ENCODE measurements at places on chromosomes 11 and 22. TPM values are rescaled to one million over a fixed set of nuclear protein-coding genes. Genes with fewer than 3 reads are reported as not detected.
A peak's percentile ranks its signal among the peaks of the same experiment; 100 is the strongest.

BIK gene
- total RNA-seq, result 8.6 TPM

- no peak for DNase-seq
Measured at GRCh38 chr11:69367211-69367964, 73.4 kb downstream of the MYEOV start.

DNA sequence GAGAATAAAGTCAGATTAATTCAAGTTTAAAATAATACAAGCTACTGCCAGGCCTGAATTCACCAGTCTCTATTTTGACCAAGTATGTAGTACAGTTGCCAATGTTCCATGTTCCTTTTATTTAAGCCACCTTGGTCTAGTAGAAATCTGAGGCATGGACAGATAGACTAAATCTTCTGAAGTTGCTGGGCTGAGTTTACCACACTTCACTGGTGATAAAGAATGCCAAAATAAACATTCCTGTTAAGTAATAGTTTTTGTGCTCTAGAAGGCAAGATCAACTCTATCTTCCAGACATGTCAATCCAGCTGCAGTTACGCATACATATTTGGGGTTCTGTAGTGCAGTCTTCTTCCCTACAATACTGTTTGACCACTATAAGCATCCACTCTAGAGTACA, 83.9 kb upstream of the C11orf87 start:
- no peak for DNase-seq

DNA sequence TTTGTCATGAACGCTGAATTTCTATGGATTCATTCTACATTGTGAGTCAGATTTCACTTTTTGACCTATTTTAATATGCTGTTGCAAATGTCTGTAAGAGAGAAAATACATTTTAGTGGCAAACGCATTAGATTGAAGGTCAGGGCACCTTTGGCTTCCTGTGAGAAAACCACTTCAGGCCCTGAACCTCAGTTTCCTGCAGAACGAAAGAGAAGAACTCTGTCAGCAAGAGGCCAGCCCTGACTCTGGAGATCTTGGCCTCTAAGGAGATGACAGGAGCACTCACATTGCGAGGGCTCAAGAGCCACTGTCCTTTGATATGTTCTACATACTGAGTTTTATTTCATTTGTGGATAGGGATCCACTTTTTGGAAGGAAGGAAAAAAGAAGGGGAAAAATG, 83.6 kb downstream of the KCNJ1 start:
- DNase-seq, result no peak

DNA sequence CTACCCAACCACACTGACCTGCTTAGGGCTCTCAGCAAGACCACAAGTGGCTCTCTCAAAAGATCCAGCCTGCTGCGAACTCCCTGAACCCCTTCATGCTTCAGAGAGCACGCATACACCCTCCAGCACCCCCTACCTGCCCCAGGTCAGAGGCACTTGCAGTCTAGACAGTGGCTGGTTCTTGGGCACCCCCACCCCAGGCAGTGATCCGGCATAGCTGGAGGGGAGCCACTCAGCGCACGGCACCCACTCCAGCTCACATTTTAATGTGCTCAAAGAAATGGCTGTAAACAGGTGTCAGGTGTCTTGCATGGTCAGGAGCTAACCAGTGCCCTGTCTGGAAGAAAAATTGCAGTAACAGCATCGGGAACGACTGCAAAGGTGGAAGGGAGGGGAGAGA, 140.8 kb downstream of the PKNOX2 start:
- no peak for DNase-seq

DNA sequence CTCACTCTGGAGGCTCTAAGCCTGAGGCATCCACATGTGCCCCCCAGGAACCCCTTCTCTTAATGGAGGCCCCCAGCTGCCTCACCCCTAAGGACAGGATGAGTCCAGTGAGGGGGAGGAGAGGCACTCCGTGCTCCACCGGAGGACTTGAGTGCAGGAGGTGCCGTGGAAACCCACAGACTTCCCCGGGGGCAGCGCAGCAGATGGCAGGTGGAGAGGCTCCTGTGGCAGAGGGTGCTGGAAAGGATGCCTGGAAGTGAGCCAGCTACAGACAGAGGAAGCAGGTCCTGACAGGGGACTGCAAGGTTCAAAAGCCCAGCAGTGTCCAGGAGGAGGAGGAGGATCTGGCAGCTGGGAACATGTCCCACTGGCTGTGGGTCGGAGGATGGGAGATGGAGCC, 1384.0 kb downstream of the TBC1D22A start:
- no peak for DNase-seq

GRCh38 chr11:105701098-105701497, 91.2 kb downstream of the GRIA4 start:
- no peak for DNase-seq

DNA sequence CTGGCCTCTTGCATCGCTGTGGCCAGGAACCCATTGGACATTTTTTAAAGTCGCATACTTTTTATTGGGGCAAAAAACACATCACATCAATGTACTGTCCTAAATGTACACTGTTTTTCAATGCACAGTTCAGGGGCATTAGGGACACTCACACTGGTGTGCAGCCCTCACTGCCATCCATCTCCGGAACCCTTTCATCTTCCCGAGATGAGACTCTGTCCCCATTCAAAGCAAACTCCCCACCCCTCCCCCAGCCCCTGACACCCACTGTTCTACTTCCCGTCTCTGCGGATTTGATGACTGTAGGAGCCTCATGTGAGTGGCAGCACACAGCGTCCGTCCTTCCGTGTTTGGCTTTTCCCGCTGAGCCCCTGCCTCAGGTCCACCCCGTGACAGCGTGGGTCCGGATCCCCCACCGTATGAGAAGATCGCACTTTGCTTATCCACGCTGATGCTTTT, 41.8 kb upstream of the TH start:
- no peak for DNase-seq

DNA sequence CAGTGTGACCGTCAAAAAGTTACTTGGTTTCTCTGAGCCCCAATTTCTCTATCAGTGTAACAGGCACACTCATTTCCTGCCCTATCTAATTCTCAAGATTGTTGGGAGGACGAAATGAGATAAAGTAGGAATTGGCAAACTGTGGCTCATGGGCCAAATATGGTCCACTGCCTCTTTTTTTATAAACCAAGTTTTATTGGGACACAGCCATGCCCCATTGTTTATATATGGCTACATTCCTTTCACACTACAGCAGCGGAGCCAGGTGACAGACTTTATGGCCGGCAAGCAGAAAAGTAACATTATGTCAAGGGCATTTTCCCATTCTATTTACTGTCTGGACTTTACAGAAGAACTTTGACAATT, 116.7 kb upstream of the TIMP3 start:
- DNase-seq, result peak; percentile 59

DNA sequence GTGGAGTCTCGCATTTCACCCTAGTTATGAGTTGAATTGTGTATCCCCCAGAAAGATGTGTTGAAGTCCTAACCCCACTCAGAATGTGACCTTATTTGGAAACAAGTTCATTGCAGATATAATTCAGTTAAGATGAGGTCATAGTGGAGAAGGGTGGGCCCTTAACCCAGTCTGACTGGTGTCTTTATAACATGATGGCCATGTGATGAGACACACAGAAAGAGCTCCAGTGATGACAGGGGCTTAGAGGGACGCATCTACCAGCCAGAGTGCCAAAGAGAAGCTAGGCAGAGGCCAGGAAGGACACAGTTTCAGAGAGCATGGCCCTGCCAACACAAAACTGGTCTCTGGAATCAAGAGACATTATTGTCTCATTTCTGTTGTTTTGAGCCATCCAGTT, 50.3 kb downstream of the LARGE1 start:
- DNase-seq, result no peak

- DNase-seq, result no peak
Measured at GRCh38 chr11:31764766-31765165, 46.4 kb downstream of the PAX6 start.

GRCh38 chr11:60855726-60856633, at the start of gene PTGDR2:
TSS of gene PTGDR2 (minus strand) at chr11:60855950. CDS start at chr11:60853722, 2,228 bp downstream.
- DNase-seq, result no peak

DNA sequence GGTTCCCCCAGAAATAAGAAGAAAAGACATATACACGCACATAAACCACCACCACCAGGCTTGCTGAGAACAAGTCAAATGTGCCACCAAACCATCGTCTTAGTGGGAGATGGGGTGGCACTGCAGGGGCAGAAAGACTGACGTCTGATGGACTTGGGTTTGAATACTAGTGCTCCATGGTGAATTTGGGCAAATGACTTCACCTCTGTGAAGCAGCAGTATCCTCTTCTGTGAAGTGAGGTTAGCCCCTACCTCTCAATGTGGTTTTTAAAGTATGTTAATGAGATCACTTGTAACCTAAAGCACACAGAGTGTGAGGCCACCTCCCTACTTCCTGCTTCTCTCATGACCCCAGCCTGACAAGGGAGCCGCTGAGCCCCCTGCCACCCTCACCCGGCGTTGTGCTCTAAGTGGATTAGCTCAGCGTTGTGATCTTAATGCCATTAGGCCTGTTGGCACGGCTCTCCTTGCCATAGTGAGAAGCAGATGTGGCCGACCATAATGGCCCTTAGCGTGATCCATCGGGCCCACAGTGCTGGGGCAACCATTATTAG, 14.4 kb downstream of the ZBTB16 start:
- DNase-seq, result no peak

- peak; percentile 34 for DNase-seq
Measured at GRCh38 chr11:47060807-47061206, 115.9 kb downstream of the ARFGAP2 start.

E2F8 gene
- total RNA-seq, result 8.2 TPM

OR4C16 gene
- not detected for total RNA-seq

DNA sequence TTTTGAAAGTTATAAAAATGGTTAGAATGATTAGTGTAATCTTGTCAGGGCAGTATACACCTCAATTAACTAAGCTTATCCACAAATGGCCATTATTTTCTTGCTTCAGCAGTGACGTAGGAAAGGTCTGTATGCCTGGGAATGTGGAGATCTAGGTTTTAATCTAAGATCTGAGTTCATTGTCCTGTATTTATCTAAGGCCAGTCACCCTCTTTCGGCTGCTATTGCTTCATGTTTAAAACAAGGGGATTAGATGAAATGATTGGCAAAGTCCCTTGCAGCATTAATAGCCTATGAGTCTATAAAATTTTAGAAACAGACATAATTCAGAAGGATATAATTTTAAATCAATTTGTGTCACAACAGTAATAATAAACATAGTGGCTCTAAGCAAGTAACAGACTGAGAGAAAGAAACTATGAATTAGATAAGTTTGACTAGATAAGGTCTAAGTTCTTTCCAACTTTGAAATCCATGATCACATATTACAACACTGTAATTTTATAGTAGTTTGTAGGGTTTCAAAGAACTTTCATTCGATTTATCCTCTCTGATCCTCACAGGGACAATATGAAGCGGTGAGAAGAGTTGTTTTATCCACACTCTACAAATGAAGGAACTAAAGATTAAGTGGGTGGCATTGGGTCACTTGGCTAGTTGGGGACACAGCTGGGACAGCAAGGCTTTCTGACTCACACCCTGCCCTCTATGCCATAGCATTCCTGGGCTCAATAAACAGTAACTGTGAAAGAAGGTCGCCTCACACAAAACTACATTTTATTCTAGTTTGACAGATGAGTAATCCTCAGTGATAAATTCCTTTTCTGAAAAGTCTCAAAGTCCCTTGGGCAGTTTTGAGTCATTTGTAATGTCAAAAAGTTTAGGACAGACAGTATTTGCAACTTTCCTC, 60.6 kb upstream of the RDX start:
- peak; percentile 80 for DNase-seq

GRCh38 chr11:64378335-64378880, 19.4 kb downstream of the RPS6KA4 start:
- DNase-seq, result no peak

GRCh38 chr11:120011836-120012235, 126.1 kb downstream of the TRIM29 start:
- no peak for DNase-seq

RAB3IL1 gene
- total RNA-seq, result 8.5 TPM

ANO1 gene
- total RNA-seq, result 2.6 TPM

SPDYC gene
- total RNA-seq, result not detected

DNA sequence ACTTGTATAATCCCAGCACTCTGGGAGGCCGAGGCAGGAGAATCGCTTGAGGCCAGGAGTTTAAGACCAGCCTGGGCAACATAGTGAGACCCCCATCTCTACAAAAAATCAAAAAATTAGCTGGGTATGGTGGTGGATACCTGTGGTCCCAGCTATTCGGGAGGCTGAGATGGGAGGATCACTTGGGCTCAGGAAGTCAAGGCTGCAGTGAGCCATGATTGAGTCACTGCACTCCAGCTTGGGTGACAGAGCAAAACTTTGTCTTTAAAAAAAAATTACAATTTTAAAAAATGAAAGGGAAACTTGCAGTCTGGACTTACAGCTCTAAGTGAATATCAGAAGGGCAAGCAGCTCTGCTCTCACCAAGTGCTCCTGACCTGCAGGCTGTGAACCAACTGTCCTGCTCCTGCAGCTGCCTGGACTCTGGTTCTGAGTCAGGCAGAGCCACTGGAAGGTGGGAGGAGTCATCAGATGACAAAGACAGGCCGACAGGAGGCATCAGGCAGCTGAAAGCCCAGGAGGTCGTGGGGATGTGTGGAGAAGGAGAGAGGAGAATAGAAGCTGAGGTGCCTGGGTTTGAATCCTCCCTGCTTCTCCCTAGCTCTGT, 9.6 kb downstream of the SMTNL1 start:
- peak; percentile 50 for DNase-seq

DNA sequence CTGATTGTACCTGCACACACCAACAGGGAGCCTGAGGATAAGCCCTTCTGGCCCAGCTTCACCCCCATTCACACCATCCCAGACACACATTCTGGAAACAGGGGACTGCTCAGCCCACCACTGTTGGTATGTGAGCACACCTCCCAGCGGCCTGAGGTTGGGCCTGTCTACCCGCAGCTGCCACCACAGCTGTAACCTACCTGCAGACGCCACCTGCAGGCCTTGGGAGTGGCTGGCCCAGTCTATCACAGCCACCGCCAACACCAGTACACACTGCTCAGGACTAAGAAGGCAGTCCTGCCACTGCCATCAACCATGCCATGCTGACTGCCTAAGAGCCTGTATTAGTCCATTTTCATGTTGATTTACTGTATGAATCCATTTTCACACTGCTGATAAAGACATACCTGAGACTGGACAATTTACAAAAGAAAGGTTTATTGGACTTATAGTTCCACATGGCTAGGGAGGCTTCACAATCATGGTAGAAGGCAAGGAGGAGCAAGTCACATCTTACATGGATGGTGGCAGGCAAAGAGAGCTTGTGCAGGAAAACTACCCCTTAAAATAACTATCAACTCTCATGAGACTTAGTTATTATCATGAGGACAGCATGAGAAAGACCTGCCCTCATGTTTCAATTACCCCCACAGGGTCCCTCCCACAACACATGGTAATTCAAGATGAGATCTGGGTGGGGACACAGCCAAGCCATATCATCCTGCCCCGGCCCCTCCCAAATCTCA, 30.6 kb downstream of the RSF1 start:
- no peak for DNase-seq
